ENCODE measurements at places on chromosomes 4 and X. TPM values are rescaled to one million over a fixed set of nuclear protein-coding genes. Genes with fewer than 3 reads are reported as not detected.

The AR gene
- total RNA-seq: 16.6 TPM

The MAPK10 gene
- total RNA-seq: 21.1 TPM

The GALNTL6 gene
- total RNA-seq: 0.12 TPM

The UNC5C gene
- total RNA-seq: under 0.01 TPM

The STK26 gene
- 13.6 TPM for total RNA-seq

The PABPC1L2A gene
- total RNA-seq: not detected

The CT45A7 gene
- not detected for total RNA-seq

The MAGEB2 gene
- not detected for total RNA-seq

The WDR45 gene
- total RNA-seq: 39.6 TPM

The ARHGAP6 gene
- 5.2 TPM for total RNA-seq

The FAM241A gene
- 3.2 TPM for total RNA-seq

The AREG gene
- 0.11 TPM for total RNA-seq
